ENCODE measurements at places on chromosomes 2 and 18.
A peak's percentile ranks its signal among the peaks of the same experiment; 100 is the strongest.

DNA sequence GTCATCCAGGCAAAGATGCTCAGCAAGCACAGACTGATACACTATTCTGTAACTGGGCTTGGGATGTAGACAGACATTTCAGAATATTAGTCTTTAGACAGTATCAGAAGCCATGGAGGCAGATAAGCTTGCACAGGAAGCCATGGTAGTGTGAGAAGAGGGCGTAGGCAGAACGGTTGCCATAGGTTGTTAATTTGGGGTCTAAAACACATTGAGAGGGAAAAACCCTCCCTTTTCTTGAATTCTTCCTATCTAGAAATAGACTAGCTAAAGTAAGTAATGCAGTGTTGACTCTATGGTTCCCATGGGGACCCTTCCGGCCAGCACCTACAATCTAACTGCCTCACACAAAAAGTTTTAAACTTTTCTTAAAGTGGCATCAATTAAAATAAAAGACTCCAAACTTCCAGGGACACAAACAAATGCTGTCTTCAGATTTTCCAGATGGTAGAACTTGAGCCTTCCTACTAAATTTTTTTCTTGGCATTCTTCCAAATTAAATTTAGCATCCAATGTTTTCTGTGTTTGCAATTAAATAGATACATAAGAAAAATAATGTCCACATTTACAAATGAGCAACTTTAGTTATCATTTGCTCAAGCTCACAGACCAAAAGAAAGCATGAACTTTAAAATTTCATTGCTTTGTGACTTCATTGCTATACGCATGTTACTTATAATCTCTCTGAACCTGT is 1.9 kb downstream of the PRKRA start:
- DNase-seq, result no peak

GRCh38 chr2:170675701-170676100 is 39.4 kb upstream of the SP5 start:
- no peak for DNase-seq

- DNase-seq, result peak; percentile 44
These were observed 45.4 kb downstream of the SLC40A1 start for GRCh38 chr2:189534854-189535832.

GRCh38 chr2:145558617-145559350 is 1038.9 kb upstream of the ZEB2 start:
- no peak for DNase-seq

- DNase-seq, result peak; percentile 66
These were observed 90.9 kb upstream of the SETBP1 start for GRCh38 chr18:44589693-44590355.
